ENCODE measurements at places on chromosomes 5 and 9.

- no peak for DNase-seq
These were observed 62.5 kb downstream of the FXN start for GRCh38 chr9:69097923-69098593.

DNA sequence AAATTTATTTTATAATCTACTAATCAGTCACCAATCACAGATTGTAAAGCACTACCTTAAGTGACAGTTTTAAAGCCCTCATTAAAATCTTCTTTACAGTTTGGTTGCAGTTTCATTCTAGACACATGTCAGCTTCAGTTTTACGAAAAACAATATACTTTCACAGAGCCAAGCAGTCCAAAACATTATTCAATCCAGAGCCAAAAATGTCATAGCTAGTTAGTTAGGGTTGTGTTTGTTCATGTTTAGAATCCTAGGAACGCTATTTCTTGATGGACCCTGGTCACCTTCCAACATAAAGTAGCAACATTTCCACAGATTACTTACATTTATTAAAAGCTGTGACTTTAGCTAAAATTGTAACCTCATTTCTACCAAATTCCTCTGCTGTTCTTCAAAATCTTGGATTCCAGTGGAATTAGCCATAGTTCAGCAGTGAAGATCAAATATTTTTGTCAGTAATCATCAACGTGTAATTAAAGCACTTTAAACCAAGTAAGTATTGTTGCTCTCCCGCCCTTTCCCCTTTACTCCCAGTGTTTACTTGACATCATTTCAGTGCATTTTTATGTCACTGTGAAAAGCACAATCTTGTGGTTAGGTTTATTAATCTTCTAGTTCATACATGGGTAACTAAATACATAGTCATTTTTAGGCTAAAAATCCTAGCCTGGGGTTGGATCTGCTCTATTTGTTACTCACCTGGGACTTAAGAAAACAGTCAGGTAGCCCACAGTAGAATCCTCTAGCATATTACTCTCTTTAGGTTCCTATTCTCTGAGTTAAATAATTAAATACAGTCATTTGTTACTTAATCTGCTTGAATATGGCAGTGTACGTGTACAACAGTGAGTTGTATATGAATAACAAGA, 74.3 kb downstream of the NIPBL start:
- no peak for DNase-seq

DNA sequence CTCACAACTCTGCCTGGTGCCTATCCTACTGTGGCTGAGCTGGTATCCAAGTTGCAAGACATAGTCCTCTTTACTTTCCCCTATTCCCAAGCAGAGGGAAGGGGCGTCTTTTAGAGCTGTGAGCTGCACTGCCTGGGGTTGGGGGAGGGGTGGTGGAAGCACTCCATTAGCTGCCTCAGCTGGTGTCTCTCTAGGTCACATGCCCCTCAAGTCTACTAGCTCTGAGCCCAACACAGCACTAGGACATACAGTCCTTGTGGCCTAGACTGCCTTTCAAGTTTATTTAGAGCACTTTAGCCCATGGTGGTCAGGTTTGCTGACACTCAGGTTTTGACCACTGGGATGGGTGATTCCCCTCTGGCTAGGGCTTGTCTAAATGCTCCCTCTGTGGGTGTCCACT, 54.7 kb downstream of the SREK1 start:
- no peak for DNase-seq

DNA sequence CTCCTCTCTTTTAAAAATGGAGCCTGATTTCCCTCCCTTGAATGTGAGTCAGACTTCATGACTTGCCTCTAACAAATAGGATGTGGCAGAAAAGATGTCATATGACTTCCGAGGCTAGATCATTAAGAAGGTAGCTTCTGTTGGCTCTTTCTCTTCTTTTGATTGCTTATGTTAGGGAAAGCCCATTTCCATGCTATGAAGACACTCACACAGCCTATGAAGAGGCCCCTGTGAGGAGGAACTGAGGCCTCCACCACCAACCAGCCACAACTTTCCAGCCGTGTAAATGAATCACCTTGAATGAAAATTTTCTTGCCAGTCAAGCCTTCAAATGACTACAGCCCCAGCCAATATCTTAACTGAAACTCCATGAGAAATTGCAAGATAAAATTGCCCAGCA, 413.4 kb downstream of the TMEM38B start:
- DNase-seq, result no peak

GRCh38 chr9:34170237-34170991, 8.4 kb upstream of the UBAP1 start:
- no peak for DNase-seq

DNA sequence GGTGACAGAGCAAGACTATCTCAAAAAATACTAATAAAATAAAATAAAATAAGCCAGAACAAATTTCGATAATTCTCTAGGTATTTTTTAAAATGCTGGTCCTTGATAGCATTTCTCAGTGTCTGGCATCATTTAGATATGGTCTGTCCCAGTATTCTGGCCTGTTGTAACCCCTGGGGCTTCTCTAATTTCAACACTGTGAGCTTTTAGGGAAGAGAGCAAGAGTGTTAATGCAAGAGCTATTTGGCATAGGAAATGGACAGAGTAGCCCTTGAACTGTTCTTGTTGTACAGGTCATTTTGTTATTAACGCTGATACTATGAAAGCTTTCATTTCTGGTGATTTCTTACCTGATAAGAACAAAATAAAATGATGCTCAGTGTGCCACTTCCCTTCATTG, 112.2 kb upstream of the ZNF608 start:
- no peak for DNase-seq
